NCI-H2171 treated with DMSO at 0.1 percent for 48 hours (cell line): ENCODE measurements at places on chromosomes 7 and 10.

DNA sequence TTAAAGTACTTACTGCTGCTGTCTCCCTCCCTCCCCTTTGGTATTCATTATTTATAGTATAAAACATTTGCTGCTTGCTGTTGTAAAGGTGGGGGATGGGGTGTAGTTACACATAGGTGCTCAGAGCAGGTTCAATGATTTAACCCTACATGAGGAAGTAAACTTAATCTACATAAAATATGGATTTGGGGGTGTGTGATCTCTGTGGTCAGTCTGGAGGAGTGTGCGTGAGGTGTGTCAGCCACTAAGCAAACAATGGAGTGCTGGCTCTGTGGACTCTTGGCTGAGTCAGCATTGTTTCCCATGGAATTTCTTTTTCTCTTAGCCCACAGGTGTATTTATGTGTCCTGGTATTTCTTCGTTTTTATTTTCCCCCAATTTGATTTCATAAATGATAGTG, 133.9 kb downstream of the AUTS2 start:
- no peak for DNase-seq

- no peak for DNase-seq
Observed at GRCh38 chr7:74176555-74176954, 2.4 kb downstream of the EIF4H start.

- no peak for DNase-seq
Observed at GRCh38 chr10:75066271-75066670, 45.2 kb upstream of the SAMD8 start.

DNA sequence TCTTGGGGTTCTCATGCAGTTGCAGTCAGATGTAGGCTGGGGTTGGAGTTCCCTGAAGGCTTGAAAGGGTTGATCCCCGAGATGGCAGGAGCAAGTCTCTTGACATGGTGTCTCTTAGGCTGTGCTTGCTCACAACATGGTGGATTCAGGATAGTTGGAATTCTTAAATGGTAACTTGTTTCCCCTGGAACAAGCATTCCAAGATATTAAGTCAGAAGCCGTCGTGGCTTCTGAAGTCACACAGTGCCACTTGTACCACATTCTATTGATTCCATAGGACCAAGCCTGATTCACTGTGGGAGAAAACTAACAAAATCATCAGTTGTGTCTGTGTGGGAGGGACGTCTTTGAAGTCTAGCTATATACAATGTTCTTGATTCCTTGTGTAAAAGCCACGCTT, 3.5 kb upstream of the SLC35B4 start:
- no peak for DNase-seq

DNA sequence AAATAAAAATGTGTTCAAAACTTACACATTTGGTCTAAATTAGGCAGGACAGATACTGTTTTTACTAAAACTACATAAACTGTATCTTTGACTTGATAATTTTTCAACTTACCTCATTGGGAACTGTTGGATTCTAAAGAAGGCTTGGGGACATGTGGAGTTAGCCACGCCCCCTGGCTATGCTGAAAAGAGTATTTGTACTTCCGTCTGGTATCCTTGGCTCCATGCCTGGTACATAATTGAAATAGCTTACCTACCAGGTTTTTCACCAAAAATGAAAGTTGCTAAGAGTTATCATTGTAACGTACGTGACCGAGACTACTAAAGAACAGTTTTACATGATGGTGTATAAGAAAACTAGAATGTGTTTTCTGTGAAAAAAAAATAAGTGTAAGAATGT, 604.8 kb upstream of the IGFBP3 start:
- no peak for DNase-seq

- DNase-seq = no peak
Observed at GRCh38 chr10:84214612-84215235, 10.6 kb downstream of the LRIT2 start.

- no peak for DNase-seq
Observed at GRCh38 chr10:91344117-91344856, 65.9 kb upstream of the HECTD2 start.
